ENCODE measurements at places on chromosomes 1 and 21. TPM values are rescaled to one million over a fixed set of nuclear protein-coding genes. Genes with fewer than 3 reads are reported as not detected.

The GJC2 gene
- polyA plus RNA-seq = 1.1 TPM

GRCh38 chr1:118992868-118993699, 4.9 kb upstream of the TBX15 start:
- no peak for DNase-seq

The SELP gene
- polyA plus RNA-seq = 7.1 TPM

- no peak for DNase-seq
These were observed 604 bp upstream of the TMEM79 start for GRCh38 chr1:156283521-156283920.

The ABL2 gene
- 13.0 TPM for polyA plus RNA-seq

DNA sequence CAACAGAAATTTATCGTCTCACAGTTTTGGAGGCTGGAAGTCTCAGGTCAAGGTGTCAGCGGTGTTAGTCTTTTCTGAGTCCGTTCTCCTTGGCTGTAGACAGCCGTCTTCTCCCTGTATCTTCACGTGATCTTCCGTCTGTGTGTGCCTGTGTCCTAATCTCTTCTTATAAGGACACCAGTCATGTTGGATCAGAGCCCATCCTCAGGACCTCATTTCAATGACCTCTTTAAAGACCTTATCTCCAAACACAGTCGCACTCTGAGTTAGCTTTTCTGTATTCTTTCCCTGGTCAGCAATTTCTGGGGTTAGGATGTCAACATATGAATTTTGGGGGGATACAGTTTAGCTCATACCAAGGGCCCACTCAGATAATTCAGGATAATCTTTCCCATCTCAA, 247.7 kb downstream of the PRDM2 start:
- DNase-seq = no peak

DNA sequence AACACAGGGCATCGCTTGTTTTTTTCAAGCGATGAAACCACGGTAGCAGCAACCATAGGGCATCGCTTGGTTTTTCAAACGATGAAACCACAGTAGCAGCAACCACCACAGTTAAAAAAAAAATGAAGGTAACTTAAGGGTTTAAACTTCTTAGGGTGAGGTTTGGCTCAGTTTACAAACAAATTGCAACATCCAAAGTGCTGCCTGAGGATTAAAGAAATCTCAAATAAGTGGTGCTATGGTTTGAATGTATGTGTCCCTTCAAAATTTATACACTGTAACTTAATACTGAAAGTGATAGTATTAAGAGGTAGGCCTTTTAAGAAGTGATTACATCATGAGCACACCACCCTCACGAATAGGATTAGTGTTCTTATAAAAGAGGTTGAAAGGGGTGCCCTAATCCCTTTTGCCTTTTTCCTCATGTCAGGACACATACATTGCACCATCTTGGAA, 6.4 kb upstream of the GBP5 start:
- no peak for DNase-seq

GRCh38 chr1:161492827-161493226, 12.4 kb upstream of the FCGR2A start:
- no peak for DNase-seq

DNA sequence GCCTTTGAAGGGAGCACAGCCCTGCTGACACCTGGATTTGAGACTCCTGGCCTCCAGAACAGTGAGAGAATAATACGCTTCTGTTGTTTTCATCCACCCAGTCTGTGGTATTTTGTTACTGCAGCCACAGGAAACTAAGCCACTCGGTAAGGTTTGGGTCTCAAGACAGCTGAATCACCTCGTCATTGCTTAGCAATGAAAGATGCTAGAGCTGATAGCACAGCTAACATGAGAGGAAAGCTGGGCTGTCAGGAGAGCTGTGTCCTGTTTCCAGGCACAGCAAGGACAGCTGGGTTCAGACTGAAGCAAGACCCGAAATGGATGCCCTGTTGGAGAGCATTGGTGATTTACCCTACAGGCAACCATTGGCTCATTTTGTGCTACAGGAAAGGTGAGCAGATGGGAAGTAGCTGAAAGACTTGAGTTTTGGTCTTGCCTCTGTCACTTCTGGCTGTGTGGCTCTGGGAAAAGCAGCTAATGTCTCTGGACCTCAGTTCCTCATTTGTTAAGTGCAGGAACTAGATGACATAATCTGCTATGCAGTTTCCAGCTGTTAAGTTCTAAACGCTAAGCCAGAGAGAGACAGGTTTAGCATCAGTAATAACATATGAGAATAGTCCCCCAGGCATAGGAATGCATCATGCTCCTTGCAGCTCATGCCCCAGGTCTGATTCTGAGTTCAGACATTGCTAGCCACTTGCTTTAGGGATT, 58.0 kb downstream of the CLIC6 start:
- no peak for DNase-seq

The IL19 gene
- 0.83 TPM for polyA plus RNA-seq

All from renal pelvis (tissue), 12 donors.